Activated CD4-positive, CD25-positive, alpha-beta regulatory T cell (primary cell): ENCODE measurements at places on chromosomes 11 and 22.

- no peak for DNase-seq
Measured at GRCh38 chr11:2741377-2742131, 41.8 kb upstream of the KCNQ1OT1 start.

GRCh38 chr11:130815097-130815802, 101.0 kb downstream of the SNX19 start:
- DNase-seq = no peak

- DNase-seq = no peak
Measured at GRCh38 chr11:133797554-133797953, 47.8 kb downstream of the SPATA19 start.

DNA sequence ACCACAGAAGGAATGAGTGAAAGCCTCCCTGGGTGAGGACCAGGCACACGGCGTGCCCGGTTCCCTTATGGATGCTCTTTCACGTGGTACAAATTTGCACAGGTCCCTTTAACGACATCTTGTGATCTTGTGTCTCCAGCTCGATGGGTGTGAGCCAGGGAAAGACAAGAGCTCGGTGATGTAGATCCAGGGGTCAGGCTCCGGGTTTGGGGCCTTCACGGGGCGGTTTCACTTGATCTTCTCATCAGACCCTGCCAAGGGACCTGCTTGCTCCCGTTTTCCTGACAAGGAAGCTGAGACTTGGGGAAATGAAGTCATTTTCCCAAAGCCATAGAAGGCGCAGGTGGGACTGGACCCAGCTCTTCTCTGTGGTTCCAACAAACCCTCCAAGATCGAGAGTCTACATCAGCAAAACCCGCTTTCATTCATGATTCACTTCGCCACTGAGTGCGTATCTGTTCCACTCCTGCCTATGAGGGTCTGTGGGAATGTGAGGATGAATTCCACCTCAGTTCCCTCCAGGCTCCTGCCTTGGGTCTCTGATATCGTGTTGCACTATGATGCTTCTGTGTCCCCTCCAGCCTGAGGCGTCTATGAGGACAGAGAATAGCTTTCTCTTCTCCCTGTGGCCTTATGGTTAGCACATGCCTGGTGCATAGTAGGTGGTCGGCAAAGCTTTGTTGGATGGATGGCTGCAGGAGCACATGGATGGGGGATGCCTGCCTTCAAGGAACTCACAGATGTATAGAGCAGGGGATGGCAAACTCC, 45.0 kb upstream of the ANO1 start:
- no peak for DNase-seq

DNA sequence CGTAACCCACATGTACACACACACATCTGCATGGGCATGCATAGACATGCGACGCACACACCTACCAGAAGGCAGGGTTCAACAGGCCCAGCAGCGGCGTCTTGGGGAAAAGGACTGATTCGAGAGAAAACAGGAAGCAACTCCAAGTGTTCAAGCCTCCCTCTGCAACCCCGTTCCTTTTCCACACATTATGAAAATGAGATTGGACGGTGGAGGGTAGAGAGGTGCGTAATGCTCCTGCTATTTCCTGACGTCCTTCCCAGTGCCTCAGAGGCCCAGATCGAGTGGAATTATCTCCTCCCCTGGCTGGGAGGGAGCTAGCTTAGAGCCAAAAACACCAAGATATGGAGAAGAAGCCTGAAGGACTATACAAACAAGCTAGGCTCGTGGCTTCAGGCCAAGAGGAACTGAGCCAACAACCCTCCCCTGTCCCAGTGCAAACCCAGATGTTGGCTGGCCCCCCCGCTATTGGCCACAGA, 289.2 kb downstream of the MN1 start:
- no peak for DNase-seq

GRCh38 chr11:110808248-110808647, 96.0 kb upstream of the ARHGAP20 start:
- DNase-seq = no peak

DNA sequence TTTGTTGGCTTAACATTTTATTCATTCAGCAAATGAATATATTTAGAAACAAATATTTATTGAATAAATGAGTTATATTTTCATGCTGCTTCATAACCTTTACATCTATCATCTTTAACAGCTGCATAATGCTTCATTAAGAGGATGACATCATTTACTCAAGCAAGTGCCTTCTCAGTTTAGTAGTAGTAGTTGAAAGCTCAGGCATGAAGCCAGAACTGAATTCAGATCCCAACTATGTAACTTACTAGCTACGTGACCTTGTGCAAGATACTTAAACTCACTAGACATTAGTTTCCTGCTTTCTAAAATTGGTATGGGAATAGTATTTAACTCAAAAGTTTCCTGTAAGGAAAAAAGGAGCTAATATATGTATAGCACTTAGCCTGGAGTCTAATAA, 90.3 kb downstream of the TMPRSS5 start:
- no peak for DNase-seq

GRCh38 chr11:83819931-83820549, 533.9 kb upstream of the CCDC90B start:
- DNase-seq = no peak

DNA sequence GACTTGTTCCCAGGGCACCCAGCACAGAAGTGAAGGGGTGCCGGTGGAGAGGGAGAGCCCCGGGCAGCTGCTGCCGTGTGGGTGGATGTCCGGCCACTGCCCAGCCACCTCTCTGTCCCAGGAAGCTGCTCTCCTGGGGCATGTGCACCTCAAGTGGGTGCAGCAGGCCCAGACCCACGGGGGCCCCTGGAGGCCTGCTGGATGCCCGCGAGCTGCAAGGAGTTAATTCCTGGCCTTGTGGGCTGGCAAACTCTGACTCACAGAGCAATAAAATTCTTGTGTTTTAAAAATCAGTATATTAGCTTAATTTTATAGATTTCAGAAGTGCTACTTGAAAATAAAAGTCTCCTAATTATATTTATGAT, 37.4 kb upstream of the KCNQ1OT1 start:
- no peak for DNase-seq

- DNase-seq = no peak
Measured at GRCh38 chr11:69218271-69218682, 62.5 kb downstream of the SMIM38 start.

- DNase-seq = no peak
Measured at GRCh38 chr11:80841675-80842074, 1400.8 kb upstream of the TENM4 start.

DNA sequence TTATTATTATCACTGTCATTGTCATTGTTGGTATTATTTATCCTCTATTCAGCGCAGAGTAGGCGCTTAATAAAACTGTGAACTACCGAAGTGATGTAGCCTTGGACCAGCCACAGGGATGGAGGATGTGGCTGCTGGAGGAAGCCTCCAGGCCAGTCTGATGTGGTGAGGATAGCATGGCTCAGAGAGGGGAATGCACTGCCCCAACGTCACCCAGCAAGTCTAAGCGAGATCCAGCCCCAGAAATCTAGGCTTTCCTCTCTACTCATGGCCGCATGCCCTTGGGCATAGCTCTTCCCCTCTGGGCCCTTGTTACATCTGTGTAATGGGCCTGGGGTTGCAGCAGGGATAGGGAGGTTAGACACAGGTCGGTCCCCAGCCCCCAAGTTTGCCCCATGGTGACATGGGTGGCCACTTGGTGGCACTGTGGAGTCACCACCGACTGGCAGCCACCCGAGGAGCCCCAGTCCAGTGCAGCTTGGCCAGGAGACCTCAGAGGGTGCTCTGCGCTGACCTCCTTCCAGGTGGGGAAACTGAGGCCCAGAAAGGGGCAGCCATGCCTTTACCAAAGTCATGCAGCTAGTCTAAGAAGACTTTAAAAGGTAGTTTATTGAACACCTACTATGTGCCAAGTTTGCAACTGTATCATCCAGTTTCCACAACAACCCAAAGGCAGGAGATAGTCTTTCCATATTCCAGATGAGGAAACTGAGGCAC, 395.7 kb downstream of the MN1 start:
- DNase-seq = no peak

- no peak for DNase-seq
Measured at GRCh38 chr11:126024123-126024522, 38.5 kb downstream of the CDON start.

- no peak for DNase-seq
Measured at GRCh38 chr11:74037309-74037708, 28.4 kb upstream of the UCP3 start.

- no peak for DNase-seq
Measured at GRCh38 chr22:37197451-37198257, 9.6 kb upstream of the C1QTNF6 start.

- DNase-seq = no peak
Measured at GRCh38 chr11:10303558-10304363, 1.1 kb upstream of the ADM start.

GRCh38 chr22:45942787-45943493, 34.0 kb downstream of the WNT7B start:
- DNase-seq = no peak

- no peak for DNase-seq
Measured at GRCh38 chr11:68942095-68942620, 38.5 kb downstream of the IGHMBP2 start.

DNA sequence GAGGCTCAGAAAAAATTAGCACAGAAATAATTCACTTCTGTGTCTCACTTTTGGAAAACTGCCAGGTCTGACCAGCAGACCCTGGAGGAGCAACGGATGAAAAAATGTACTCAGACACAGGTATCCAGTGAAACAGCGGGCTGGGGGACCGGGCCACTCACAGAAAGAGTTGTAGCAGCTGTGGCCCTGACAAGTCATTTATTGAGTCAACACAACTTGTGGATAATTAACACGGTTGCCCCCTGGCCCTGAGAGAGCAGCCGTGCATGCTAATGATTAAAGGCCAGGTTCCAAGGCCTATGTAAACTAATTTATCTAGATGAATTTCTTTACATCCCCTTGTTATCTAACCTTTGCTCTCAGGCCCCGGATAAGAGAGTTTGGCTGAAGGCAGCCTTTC, 131.3 kb downstream of the AASDHPPT start:
- no peak for DNase-seq

DNA sequence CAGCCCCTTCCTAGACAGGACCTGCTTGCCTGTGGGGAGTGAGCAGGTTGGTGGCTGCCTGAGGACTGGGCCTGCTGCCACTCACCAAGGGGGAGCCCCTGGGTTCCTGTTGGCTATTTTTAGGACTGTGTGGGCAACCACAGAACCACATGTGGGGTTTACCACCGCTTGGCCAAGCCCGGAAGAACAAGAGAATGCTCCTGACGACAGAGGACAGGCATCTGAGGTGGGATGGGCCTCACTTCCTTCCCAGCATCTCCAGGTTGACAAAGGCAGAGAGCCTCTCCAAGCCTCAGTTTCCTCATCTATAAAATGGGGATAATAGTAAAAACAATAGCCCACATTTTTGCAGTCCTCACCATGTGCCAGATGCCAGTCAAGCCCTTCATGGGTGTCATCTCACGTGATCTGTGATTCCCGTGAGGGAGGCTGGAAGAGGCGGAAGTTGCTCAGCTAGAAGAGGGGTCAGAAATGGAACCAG, 43.6 kb downstream of the LRRC32 start:
- DNase-seq = peak; percentile 54

GRCh38 chr22:43213051-43213450, 26.1 kb upstream of the TTLL12 start:
- DNase-seq = no peak

DNA sequence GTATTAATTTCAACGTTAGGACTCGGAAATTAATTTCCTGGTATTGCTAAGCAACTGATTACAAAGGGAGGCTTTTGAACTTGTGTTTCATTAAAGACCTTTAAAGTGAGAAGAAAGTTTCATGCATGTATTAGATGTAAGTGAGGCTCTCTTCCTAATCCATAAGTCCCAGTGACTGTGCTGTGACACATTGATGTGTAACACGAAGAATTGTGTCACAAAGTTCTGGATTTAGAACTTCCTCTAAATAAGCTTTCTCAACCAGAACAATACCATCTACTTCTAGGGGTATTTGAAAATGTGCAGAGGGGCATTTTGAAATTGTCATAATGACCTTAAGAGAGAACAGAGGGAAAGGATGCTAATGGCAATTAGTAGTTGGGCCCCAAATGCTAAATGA, 14.4 kb downstream of the DCUN1D5 start:
- no peak for DNase-seq

GRCh38 chr11:76763573-76764346, 19.4 kb upstream of the TSKU start:
- no peak for DNase-seq

GRCh38 chr11:118998388-118998717, 415 bp downstream of the CENATAC start:
- no peak for DNase-seq

DNA sequence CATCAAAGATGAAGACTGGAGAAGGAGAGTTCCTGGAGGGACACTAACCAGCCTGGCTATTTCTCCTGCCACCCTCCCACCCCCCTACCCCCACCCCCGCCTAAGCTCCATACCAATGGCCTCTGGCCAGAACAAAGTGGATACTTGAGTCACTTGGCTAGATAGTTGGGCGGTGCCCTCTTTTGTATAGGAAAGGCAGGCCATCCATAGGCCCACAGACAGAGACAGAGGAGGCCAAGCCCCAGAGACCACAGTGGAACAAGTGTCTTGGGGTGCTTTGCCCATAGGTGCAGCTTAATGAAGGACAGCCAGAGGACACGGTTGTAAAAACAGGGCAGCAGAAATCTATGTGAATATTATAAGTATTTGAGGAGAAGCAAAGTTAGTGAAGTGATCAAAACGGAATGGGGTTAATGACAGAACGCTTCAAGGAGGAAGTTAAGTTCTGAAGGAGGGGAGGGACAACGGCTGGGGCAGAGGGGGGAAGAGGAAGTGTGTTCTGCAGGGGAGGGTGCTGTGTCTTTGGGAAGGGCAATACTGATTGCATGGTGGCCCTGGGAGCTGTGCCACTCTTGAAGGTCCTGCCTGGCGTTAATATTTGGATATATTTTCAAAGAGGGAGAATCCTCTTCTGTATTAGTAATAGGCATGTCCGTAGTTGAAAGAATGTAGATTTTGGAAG, 32.7 kb downstream of the FLI1 start:
- no peak for DNase-seq

- DNase-seq = no peak
Measured at GRCh38 chr22:19065298-19065859, 56.8 kb downstream of the DGCR2 start.

GRCh38 chr22:30332551-30332950, 5.8 kb upstream of the TBC1D10A start:
- DNase-seq = no peak

GRCh38 chr22:33054001-33054675, 4.0 kb downstream of the SYN3 start:
- DNase-seq = no peak

- DNase-seq = no peak
Measured at GRCh38 chr11:17605651-17606122, 58.6 kb downstream of the OTOG start.

- DNase-seq = no peak
Measured at GRCh38 chr11:1564535-1565172, 7.4 kb downstream of the DUSP8 start.

DNA sequence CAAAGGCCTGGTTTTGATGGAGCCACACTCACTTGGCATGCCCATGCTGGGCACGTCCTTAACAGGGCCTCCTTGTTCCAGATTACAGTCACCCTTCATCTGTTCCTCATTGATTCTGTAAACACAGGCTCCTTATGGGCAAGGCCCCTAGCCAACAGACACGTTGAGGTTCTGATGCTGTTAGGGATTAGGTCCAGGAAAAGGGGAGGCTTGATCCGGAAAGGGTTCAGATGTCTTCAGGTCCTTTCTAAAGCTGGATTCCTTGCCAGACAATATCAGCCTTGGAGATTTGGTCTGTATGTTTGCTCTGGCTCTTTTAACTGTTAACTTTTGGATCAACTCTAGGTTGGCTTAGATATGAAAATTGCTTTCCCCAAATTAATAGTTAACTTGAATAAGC, 46.9 kb upstream of the PRSS23 start:
- DNase-seq = no peak

GRCh38 chr11:34330653-34331052, 27.2 kb downstream of the ABTB2 start:
- DNase-seq = no peak

- DNase-seq = no peak
Measured at GRCh38 chr11:87290304-87290922, 252.7 kb downstream of the TMEM135 start.
